ENCODE measurements at places on chromosomes 6 and 20.
A peak's percentile ranks its signal among the peaks of the same experiment; 100 is the strongest.

GRCh38 chr6:98094696-98095095 is 739.7 kb upstream of the POU3F2 start:
- DNase-seq: no peak

GRCh38 chr20:12049125-12049524 is 131.4 kb downstream of the BTBD3 start:
- DNase-seq: no peak

DNA sequence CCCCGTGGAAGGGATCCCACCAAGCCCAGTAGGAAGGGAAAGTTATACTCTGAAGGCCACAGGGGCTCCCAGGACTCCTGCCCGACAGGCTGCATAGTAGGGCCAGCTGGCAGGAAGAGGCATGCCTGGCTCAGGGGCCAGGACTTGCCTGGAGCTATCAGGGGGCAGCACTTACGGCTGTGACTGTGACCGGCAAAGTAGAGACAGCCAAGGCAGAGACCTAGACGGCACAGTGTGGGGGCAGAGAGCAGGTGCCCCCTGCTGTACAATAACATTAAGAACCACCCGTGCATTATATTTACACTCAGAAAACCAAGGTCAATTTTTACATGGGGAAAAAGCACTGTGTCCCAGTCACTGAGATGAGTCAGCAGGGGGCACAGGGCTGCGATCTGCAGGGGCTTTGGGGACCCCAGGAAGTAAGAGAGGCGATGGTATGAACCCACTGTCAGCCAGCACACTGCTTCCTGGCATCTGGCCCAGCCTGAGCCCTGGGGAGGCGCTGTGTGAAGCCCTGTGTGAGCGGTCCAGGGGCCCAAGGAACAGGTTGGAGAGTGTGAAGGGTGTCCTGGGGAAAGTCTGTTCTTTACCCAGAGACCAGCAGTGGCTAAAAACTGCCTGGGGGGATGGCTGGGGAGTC is 9.9 kb downstream of the CCDC167 start:
- no peak for DNase-seq

GRCh38 chr6:47334334-47334733 is 24.6 kb upstream of the TNFRSF21 start:
- DNase-seq: no peak

DNA sequence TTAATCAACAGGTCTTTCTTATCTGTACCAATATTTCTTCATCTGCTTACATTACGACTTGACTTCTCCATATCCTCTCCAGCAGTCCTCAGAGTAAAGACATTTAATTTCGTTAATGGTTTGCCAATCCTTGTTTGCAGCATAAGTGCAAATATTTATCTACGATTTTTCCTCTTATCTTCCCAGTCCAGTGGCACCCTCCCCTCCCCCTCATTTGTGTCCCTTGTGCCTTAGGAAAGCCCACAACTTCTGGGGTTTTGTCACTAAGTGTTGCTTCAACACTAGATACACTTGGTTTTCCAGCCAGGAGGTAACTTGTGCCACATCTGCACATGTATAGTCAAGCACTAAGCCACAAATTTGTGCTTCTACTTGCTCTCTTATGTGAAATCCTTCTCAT is 327.2 kb downstream of the CBLN4 start:
- no peak for DNase-seq

- DNase-seq: no peak
Measured at GRCh38 chr6:41200296-41200900, 551 bp downstream of the TREML2 start.

DNA sequence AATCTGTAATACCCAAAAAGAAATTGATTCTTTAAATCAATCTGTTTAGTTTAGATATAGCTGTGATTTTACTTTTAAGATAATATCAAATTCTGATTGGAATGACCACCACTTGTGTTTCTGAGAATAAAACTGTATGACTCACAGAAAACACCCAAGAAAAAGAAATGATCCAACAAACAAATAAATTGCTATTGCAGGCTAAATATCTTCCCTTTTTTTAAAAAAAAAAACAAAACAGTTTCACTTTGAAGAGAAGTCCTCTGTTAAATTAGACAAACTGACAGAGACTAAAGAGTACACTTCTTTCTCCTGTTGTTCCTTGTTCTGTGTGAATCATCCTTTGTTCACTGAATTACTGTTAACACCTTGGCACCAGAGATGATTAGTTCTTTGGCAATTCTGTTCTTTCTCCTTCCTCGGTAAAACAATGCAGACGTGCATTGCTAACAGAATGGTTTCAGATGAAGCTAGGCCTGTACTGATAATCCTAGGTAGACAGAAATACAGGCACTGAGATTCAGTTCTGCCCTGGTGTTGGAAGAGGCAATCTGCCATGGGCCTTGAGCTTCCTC is 895.2 kb upstream of the CITED2 start:
- no peak for DNase-seq

DNA sequence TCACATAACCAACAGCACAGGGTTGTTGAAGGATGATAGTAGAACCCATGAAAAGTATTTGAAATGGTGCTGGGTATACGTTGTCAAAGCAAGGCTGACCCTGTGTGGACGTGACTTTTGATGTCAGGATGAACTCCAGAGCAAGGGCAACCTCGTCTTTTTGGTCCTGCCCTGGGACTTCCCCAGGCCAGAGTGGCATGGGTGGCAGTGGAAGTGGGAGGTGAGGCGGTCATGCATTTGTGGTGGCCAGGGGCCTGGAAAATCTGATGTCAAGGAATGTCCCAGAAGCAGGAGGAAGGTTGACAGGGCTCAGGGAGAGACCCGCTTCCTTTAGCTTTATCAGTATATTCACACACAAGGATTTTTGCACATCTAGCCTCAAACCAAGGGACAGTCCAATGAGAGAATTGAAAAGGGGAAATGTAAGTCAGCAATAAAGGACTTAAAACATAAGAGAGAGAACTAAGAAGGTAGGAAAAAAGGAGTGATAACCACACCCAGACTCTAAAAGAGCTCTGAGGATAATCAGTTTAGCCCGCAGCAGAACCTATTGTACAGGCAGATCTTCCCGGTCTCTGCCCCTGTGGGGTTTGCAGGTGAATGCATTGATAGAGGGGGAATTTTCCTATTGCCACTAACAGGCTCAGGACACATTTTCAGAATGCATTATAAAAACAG is 98.8 kb upstream of the HDGFL1 start:
- no peak for DNase-seq

- no peak for DNase-seq
Measured at GRCh38 chr6:112066606-112067005, 12.7 kb downstream of the CCN6 start.

GRCh38 chr6:15389765-15390723 is 144.2 kb downstream of the JARID2 start:
- DNase-seq: peak; percentile 12

DNA sequence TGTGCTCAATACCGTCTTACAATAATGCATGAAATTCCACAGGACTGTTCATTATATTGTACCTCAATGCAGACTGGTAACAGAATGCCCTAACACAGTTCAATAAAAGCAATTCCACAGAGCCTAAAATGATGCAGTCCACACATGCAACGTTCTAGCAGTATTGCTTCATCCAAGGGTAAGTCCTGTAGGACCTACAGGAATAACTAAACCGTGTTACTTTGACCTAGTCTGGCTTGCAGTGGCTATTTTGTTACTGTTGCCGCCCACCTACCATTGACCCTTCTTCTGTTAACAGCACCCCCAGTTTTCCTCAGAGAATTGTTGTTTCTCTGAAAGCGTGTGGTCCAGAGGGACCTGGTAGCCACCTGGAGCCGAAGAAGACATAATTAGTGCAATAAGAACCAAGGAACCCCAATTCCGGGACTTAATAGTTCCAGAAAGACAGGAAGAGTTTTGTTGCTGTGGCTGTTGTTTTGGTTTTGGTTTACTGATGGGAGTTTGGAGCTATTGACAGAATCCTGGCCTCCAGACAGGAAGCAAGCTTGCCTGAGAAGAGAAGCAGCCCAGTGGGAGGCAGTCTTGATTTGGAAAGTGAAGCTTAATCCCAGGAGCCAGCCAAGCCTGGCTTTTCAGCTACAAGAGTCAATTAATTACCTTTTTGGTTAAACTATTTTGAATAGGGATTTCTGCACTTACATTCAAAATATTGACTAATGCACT is 91.3 kb downstream of the FRK start:
- no peak for DNase-seq

DNA sequence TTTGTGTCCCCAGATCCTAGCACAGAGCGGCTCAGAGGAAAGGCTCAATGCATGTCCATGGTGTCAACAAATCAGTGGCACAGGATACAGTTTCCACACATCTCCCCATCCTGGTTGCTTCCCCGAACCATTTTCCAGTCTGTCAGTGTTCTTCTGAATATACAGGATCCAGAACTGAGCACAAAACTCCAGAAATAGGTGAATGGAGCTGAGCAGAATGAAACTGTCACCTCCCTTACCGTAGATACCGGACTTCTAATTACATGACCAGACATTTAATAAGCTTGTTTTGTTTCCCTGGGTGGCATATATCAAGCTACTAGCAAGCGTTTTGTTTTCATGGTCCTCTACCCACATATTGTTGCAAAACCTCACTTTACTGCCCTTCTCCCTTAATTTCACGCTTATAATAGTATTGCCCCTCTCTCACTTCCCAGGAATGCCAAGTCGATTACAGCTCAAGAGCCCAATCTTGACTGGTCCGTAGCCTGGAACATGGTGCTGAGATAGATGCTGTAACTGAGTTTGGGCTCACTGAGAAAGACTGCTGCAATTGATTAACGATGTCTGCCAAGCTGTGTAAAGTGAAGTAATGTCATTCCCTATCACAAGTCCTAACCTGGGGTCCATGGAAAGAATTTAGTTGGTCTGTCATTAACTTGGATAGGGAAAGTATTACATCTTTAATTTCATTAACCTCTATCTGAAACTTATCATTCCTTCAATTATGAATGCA is 12.0 kb upstream of the SCRT2 start:
- no peak for DNase-seq

GRCh38 chr20:25003002-25003401 is 10.5 kb upstream of the APMAP start:
- DNase-seq: no peak

GRCh38 chr6:21522143-21522747 is 71.3 kb upstream of the SOX4 start:
- DNase-seq: no peak

DNA sequence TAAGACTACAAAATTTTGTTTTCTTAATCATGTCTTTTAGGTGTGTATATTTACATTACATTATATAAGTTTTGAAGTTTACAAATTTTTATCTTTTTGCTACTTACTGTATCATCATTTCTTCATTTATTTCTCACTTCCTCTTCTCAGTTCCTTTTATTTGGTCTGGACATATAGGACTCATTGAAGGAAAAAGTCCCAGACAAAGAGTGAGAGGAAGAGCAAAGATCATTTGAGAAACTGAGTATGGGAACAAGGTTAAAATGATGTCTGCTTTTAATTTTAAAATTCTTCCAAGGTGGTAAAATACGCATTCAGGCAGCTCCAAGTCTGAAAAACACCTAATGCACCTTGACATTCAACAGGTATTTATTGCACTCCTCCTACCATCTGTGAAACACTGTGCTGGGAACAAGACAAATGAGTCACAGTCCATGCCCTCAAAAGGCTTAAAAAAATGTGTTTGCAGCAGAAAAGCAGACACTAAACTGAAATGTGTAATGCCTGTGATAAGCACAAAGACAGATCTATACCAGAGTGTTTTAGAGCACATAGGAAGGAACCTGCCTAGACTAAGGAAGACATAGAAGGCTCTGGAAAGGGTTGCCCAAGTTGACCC is 63.2 kb downstream of the PKIB start:
- no peak for DNase-seq

GRCh38 chr6:146191612-146192011 is 162.8 kb downstream of the GRM1 start:
- no peak for DNase-seq

DNA sequence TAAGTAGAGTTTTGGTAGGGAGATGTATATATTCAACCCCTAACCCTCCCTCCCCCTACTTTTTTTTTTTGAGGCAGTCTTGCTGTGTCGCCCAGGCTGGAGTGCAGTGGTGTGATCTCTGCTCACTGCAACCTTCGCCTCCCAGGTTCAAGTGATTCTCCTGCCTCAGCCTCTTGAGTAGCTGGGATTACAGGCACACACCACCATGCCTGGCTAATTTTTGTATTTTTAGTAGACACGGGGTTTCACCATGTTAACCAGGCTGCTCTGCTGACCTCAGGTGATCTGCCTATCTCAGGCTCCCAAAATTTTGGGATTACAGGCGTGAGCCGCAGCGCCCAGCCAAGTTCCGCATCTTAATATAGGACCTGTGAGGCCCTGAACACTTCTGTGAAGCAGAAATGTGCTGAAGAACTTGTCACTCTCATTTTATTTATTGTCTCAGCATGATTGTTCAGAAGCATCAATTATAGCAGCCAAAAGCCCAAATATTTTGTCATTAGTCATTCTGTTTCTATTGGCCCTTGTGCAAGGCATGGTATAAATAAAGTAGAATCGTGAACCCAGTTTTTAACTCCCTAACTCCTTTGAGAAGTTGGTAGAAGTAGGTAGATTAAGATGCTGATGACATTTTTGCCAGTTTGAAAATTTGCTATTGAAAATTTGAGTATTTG is 19.4 kb downstream of the DSTN start:
- no peak for DNase-seq

DNA sequence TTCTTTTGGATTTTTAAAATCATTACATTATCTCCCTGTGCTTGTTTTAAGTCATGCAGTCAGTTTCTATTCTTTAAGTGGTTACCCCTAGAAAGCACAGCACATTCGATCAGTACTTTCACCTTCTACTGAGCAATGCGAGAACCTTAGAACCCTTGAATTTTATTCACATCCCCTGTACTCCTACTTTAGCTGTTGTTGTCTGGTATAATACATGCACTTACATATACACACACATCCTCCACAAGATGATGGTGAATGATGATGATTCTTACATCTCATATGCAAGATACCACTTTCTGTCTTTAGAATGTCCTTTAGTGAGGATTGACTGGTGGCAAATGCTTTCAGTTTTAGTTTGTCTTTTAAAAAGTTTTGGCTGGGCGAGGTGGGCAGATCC is 5.7 kb downstream of the CDC40 start:
- DNase-seq: no peak

DNA sequence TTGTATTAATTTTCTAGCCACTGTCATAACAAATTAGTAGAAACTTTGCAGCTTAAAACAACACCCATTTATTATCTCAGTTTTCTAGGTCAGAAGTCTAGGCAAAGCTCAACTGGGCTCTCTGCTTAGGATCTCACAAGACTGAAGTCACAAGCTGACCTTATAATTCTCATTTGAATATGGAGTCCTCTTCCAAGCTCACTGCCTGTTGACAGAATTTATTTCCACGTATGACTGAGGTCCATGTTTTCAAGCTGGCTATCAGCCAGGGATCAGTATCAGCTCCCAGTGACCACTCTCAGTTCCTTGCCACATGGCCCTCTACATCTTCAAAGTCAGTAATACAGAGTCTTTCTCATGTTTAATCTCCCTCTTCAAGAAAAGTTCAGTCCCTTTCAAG is 11.7 kb upstream of the HLA-DQB2 start:
- DNase-seq: no peak

GRCh38 chr20:46488451-46488850 is 24.9 kb downstream of the ZNF334 start:
- DNase-seq: no peak

Measured in hypothalamus (tissue), 51 donors.